ENCODE measurements at places on chromosomes 11 and 22.

GRCh38 chr11:47607380-47607779 is 13.2 kb upstream of the C1QTNF4 start:
- no peak for DNase-seq

- no peak for DNase-seq
Measured at GRCh38 chr11:86800076-86800959, at the start of gene PRSS23. Gene PRSS23 (plus strand): TSS chr11:86800542. CDS start chr11:86807644, 7,102 bp downstream.

GRCh38 chr22:42376711-42377554 is 55.3 kb downstream of the NFAM1 start:
- no peak for DNase-seq

GRCh38 chr22:37775785-37776638 is 31.7 kb upstream of the GCAT start:
- no peak for DNase-seq

DNA sequence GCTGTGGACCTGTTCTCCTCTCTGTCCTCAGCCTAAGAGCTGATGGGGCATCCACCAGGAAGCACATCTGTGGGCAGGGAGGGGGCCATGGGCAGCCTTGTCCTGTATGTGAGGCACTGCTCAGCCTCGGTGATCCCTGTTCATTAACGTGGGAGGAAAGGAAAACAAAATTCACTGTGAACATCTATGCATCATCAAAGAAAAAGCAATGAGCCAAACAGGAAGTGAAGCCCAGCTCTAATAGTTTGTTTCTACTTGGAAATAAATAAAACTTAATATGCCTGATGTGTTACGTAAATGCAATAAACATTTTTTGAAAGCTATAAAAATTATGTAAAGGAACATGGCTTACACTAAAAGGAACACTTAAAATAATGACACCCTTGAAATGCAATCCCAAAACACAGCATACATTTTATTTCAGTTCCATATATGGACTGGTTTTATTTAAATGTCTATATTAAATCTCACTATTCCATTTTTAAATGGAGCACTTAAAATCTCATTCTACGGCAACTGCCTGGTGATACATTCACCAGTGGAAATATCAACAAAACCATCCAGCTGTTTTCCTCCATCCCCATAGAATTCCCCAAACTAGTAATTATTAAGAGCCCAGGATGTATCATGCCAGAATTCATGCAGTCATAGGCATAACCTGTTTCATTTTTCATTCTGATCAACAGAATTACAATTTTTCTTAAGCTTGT is 78.3 kb downstream of the ZNF280B start:
- no peak for DNase-seq

GRCh38 chr11:61061081-61061826 is 41.0 kb upstream of the CD5 start:
- DNase-seq, result peak; percentile 96

DNA sequence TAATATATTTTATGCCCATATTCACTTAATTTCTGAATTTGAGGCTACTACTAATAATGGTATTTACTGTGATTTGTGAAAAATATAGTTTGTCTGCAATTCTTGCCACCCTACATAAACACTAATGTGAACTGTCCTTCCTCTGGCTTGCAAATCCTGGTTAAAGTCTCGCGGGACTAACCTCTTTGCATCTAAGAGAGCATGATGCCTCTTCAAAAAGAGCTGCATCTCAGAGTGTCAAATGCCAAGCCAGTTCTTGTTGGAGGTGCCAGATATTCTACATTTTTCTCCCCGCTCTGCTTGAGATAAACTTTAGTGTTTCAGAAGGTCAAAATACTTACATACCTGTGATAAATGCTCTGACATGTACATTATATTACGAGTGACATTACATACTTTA is 2.1 kb downstream of the ARHGAP42 start:
- no peak for DNase-seq

- DNase-seq, result peak; percentile 97
Measured at GRCh38 chr11:78806214-78807004, 231.7 kb upstream of the NARS2 start.

DNA sequence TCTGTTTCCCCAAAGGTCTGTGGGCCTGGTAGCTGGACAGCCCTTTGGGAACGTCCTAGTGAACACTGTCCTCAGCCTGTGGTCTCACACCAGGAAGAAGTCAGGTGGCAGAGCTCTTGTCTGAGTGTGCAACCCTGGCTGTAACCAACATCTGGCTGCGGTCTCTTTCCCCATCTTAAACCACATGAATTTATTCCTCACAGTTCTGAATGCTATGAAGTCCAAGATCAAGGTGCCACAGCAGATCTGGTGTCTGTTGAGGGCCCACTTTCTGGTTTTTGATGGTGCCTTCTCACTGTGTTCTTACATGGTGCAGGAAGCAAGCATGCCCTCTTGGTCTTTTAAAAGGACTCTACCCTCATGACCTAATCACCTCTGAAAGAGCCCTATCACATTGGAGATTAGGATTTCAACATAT is 2.7 kb downstream of the UPB1 start:
- peak; percentile 82 for DNase-seq

DNA sequence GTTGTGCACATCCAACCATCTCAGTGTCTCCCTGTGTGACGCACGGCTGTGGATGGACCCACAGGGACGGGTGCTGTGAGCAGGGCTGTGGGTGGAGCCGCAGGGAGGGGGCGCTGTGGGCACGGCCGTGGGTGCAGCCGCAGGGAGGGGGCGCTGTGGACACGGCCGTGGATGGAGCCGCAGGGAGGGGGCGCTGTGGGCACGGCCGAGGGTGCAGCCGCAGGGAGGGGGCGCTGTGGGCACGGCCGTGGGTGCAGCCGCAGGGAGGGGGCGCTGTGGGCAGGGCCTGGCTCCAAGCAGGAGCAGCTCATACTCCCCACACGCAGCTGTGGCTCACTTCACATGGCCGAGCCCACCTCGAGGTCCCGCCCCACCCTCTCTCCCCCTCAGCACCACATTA is 6.0 kb upstream of the MAPK11 start:
- peak; percentile 65 for DNase-seq

DNA sequence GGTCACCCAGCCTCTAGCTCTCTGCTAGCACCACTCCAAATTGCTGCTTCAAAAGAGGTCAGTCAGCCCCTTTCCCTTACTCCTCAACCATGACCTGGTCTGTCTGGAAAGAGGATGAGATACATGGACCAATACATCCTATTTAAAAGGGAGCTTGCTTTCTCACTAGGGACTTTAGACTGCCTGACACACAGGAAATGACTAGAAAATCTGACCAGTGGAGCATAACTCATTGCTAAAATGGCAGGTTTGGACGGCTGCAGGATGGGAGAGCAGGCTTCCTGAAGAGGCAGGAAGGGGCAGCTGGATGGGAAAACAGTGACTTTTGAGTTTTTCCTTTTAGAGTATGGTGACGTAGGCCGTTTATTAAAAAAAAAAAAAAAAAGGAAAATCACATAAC is 25.3 kb downstream of the STIM1 start:
- DNase-seq, result no peak

DNA sequence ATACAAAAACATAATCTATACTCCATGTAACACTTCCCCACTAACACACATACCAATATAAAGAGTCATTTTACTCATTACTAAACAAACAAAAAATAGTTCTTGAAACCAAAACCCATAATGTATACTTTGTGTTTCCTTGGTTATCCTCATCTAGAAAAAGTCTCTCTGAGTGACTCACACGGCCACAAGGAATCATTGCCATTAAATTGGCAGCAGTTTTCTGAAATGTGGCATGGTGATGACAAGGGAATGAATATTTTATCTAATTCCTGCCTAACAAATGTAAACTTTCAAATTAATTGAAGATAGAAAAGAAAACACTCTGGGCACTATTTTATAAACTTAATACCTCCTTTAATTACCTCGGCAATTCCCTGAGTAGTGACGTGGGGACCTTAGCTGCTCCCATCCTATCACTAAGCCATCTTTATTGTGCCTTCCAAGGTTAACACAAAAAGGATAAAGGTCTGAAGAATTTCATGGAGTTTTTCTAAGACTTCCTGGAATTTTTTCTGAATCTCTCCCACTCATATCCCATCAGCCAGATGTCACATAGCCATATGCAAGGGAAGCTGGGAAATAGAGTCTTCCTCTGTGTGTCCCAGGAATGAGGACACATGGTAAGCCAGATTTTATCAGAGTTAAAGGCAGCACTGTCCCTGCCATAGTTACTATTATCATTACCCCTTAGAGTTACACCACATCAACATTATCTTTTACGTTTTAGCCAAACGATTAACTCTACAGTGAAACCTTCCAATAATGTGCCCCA is 857.2 kb upstream of the TENM4 start:
- DNase-seq, result no peak

DNA sequence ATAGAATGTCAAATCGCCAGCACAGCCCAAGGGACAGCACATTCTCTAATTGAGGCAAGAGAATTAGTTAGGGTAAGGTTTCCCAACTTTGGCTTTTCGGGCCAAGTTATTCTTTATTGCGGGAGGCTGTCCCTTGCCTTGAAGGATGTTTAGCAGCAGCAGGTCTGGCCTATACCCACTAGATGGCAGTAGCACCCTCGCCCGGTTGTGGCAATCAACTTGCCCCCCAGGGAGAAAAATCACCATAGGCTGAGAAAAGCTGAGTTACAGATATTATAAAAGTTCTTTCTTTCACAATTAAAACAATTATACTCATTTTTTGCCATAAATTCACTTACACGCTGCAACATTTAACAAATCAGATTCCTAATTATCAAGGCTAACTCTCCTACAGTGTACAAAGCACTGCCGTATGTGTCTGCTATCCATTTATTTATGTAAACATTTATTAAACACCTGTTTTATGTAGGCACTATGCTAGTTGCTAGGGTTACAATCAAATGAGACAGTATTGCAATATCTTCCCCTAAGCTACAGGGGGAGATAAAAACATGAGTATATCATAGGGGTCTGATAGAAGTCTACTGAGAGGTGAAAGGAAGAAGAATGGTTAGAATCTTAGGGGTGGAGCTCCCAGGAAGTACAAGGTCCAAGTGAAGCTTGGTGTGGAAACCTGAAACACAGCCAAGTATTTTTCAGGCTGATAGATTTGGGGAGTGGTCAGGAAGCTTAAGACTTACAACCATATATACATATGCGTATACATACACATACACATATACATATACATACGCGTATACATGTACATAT is 452.3 kb downstream of the RAB38 start:
- DNase-seq, result no peak

GRCh38 chr22:44012591-44012990 is 11.5 kb upstream of the PARVB start:
- DNase-seq, result no peak

GRCh38 chr11:125402435-125402834 is 93.6 kb downstream of the FEZ1 start:
- no peak for DNase-seq

- DNase-seq, result no peak
Measured at GRCh38 chr11:67266449-67267187, at the start of gene GRK2. Gene GRK2 (plus strand): TSS chr11:67266473. CDS start chr11:67266700, 227 bp downstream.

DNA sequence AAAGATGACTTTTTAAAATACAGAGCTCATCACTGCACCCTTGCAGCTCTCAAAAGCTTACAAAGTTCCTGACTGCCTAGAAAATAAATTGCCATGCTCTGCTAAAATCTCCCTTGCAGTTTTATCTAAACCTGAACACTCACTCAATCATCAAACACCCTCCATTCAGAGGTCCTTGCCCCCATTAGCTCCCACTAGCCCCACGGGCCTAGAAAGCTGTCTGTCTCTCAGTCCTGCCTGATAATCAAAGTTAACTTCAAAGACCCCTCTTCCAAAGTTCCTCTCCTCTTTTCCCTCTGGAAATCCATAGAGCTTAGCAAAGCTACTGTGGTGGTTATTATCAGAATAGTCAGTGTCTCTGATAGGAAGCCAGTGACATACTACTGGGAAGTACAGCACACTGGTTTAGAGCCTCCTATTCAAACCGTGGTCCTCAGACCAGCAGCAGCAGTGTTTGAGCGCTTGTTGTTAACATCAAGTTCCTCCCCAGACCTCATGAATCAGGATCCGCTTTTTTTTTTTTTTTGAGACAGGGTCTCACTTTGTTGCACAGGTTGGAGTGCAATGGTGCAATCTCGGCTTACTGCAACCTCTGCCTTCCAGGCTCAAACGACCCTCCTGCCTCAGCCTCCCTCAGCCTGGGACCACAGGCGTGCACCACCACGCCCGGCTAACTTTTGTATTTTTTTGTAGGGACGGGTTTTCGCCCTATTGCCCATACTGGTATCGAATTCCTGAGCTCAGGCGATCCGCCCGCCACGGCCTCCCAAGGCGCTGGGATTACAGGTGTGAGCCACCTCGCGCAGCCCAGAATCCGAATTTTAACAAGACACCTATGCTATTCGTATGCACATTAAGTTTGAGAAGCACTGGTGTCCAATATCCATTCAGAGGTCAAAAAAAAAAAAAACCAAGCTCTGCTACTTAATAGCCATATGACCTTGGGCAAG is 1.2 kb downstream of the NDUFC2 start:
- DNase-seq, result peak; percentile 29

GRCh38 chr11:117772360-117772759 is 24.7 kb downstream of the DSCAML1 start:
- DNase-seq, result no peak

DNA sequence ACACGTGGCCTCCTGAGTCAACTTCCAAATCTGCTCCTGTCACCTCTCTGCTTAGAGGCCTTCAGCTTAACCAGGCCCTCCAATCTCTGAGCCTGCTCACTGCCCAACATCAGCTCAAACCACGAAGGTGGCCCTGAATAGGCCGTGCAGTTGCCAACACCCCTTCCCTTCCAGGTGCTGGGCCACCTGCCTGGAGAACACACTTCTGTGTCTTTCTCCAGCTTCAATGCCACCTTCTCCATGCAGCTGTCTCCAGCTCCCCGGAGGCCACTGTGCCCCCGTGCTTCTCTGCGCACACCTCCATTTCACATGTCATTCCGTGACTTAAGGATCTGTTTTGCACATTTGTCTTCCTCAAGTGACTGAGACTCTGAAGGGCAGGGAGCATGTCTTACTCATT is 5.3 kb downstream of the RELA start:
- DNase-seq, result no peak

GRCh38 chr11:100557830-100558611 is 129.1 kb upstream of the ARHGAP42 start:
- no peak for DNase-seq

- DNase-seq, result peak; percentile 84
Measured at GRCh38 chr22:46287873-46288751, 8.6 kb upstream of the GTSE1 start.
